Activated naive CD8-positive, alpha-beta T cell treated with anti-CD3 and anti-CD28 coated beads, Interleukin-2, amount 10 ng/mL, durations not matched to agents 7 days and 5 days (primary cell): ENCODE measurements at places on chromosomes 5 and 9. TPM values are rescaled to one million over a fixed set of nuclear protein-coding genes. Genes with fewer than 3 reads are reported as not detected.

GRCh38 chr5:142618130-142618523 is 67.8 kb downstream of the FGF1 start:
- no peak for DNase-seq

DNA sequence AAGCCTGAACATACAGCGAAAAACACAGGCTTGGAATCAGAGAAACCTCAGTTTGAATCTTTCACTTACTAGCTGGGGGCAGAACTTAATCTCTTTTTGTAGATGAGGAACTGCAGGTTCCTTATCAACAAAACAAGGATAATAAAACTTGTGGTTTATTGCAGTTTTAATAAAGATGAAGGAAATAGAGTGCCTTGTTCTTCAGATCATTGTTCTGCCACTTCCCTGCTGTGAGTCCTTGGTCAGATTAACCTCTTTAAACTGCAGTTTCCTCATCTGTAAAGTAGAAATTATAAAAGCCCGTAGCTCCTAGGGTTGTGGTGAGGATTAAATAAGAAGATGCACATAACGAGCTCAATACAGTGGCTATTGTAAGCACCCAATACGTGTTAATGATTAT is 57.4 kb downstream of the FEM1C start:
- DNase-seq = no peak

DNA sequence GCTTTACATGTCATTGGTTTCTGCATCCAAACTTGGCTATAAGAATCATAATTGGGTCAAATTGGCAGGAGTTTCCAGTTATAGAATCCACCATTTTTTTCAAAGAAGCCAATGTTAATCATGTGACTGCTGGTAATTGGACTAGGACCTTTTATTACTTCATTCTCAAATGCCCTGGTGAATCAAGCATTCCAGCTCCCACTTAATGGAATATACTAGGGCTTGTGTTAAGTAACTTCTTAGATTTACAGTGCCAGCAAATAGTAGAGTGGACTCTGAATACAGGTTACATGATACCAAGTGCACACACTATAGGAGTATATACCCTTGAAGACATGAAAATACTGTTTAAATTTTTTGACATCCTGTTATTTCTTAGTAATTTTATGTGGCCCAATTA is 96.7 kb downstream of the NUDT12 start:
- DNase-seq = no peak

GRCh38 chr9:107935931-107936330 is 446.4 kb upstream of the KLF4 start:
- no peak for DNase-seq

GRCh38 chr9:134536101-134536900 is 105.3 kb upstream of the COL5A1 start:
- DNase-seq = no peak

- DNase-seq = peak; percentile 80
Observed at GRCh38 chr9:92808726-92809451, 44.3 kb upstream of the BICD2 start.

Gene QRFP
- not detected for total RNA-seq

Gene CD274
- total RNA-seq = 6.8 TPM

Gene SLC4A9
- 0.31 TPM for total RNA-seq

Gene MATR3
- 183 TPM for total RNA-seq

Gene TEK
- total RNA-seq = not detected

Gene PDE4D
- total RNA-seq = 67.1 TPM

Gene GPRIN1
- total RNA-seq = 1.5 TPM

Gene HTR1A
- total RNA-seq = not detected

Gene SLC6A19
- not detected for total RNA-seq
